AG10803 (cell line): ENCODE measurements at places on chromosomes 5 and 9.

DNA sequence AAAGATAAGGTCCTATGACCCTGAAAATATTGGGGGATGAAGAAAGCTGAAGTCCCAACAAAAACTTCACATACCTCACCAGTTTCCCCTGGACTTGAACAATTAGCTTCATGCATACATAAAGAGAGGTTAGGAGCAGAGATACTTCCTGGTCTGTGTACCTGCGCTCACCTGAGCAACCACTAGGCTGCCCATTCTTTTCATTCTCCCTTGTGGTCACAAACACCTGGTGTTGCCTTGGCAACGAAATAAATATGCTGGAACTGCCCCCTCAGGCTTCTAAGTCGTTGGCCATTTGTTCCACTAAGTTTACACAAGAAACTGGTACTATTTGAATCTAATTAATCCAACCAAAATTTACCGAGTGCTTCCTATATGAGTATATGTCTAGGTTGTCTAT is 18.1 kb downstream of the OTP start:
- DNase-seq: no peak

DNA sequence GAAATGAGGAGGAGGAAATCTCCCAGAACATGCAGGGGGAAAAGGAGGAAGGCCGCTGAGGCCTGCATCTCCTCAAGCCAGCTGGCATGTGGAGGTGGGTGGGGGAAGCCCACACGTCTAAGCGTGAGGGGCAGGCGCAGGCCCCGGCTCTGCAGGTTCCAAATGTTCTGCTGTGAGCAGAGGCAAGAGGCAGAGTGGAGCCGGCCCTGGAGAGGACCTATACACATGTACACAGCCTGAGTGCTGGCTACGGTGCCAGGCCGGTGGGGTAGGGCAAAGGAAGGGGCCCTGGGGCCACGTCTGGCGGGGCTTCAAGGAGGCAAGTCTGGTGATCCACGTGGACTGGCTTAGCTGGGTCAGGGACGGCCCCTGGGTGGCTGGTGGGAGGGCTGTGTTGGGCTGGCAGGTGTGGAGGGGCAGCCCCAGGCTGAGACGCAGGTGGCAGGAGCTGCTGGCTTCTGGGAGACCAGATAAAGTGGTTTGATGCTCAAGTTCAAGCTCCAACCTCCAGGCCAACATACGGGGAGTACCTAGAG is 26.4 kb downstream of the LPCAT1 start:
- DNase-seq: no peak

DNA sequence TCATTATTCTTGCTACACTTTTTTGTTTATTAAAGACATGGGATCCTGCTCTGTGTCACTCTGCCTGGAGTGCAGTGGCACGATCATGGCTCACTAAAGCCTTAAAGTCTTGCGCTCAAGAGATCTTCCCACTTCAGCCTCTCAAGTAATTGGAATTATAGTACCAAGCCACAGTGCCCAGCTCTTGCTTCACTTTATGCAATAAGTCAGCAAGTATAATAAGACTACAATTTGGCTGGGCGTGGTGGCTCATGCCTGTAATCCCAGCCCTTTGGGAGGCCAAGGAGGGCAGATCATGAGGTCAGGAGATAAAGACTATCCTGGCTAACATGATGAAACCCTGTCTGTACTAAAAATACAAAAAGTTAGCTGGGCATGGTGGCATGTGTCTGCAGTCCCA is 5.9 kb downstream of the C9orf153 start:
- DNase-seq: no peak

GRCh38 chr9:33263131-33264002 is 1.1 kb downstream of the BAG1 start:
- DNase-seq: peak; percentile 27

DNA sequence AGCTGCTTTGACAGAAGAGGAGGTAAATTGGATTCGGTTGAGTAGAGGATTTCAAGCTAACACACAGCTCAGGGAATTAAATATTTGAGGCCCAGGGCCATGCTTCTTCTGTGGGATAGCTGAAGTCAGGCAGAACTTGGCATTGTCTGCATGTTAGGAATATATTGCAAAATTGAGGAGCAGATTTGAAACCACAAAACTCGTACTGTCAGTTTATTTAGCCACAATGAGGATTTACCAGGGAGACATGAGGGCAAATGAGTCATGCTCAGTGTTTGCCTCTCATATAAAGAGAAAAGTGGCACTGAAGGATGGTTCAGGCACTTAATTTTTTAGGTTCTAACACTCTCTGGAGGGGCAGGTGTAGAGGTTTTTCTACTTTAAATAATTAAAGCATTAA is 83.0 kb upstream of the PRLR start:
- peak; percentile 79 for DNase-seq

- DNase-seq: peak; percentile 69
Measured at GRCh38 chr9:27460226-27461023, 63.7 kb upstream of the IFNK start.

DNA sequence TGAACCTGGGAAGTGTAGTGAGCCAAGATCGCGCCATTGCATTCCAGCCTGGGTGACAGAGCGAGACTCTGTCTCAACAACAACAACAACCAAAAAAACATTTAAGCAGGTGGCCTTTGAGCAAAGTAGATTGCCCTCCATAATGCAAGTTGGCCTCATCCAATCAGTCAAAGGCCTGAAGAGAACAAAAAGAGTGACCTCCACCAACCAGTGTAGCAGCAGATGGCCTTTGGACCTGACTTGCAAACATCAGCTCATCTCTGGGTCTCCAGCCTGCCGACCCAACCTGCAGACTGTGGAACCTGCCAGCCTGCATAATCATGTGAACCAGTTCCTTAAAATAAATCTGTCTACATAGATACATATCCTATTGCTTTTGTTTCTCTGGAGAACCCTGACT is 7.5 kb downstream of the FRRS1L start:
- DNase-seq: no peak

DNA sequence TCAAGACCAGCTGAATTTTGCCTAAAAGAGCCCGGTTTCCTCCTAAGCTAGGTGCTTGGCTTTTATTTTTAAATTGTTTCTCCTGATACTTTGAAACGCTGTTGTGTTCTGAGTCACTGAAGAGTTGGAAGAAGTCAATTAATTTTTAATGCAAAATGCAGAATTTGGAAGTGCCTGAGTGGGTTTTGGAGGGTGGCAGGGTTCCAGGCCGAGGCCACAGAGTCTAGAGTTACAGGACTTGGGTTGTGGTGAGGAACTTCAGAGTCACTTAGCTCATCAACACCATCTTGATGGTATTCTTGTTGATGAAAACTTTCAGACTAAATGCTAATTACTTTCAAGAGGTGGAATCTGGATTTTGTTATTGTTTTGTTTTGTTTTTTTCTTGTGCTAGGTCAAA is 130.6 kb downstream of the PDZD2 start:
- DNase-seq: no peak

GRCh38 chr9:2780846-2781245 is 63.0 kb downstream of the PUM3 start:
- no peak for DNase-seq

- no peak for DNase-seq
Measured at GRCh38 chr5:137938751-137939143, 49.5 kb downstream of the PKD2L2 start.

DNA sequence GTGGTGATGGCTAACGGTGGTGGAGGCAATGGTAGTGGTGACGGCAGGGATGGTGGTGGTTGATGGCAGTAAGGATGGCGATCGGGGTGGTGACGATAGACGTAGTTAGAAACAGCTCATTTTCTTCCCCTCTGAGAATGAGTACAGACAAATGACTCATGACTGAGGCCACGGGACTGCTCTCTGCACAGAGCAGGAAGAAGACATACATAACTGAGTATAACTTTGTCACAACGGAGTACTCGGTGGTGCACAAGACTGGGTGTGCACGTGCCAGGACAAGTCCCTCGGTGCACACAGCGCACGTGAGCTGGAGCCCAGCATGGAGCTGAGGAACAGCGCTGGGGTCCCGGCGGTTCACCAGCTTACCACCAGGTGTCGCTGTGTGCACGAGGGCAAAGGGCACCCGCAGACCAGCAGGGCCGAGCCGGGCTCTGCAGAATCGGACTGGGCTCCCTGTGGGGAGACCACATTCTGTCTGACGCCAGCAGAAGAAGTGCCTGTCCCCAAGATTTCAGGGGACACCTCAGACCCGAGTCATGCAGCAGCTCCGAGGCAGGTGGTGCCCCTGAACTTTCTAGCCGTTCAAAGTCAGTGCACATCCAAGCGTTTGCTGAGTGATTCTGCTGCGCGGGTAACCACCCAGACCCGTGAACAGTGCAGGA is 188.6 kb downstream of the FSTL4 start:
- peak; percentile 13 for DNase-seq
